Activated T-cell treated with anti-CD3 and anti-CD28 coated beads, Interleukin-2, amount 50 U/mL, for 72 hours (primary cell): ENCODE measurements at places on chromosomes 2 and 18. TPM values are rescaled to one million over a fixed set of nuclear protein-coding genes. Genes with fewer than 3 reads are reported as not detected.
A peak's percentile ranks its signal among the peaks of the same experiment; 100 is the strongest.

DNA sequence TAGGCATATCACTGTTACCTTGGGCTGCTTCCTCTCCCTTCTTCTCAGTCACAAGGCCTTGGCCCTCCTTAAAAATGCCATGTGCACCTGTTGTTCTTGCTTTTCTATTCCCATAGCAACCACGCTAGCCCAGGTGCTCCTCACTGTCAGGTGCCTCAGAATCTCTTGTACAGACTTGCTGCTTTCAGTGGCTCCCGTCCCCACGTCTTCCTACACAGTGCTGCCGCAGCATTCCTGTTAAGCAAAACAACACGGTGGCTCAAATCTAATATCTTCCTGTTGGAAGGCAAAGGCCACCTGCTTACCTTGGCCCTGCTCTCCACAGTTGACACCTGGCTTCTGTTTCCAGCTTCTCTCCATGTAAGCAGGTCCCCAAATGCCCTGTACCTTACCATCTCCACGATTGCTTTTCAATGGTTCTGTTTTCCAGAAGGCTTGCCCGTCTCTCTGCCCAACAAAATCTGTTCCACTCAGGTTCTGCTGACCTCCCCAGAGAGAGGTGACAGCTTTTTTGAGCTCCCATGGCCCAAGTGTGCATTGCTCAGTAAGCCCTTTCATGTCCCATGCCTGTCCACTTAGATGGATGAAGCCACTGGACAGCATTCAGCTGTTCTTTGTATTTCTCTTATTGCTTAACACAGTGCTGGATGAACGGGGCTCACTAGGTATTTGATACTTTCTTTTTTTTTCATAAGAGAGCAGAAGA, 240.4 kb downstream of the PRKCE start:
- no peak for DNase-seq

GRCh38 chr18:34729264-34729663, 19.2 kb downstream of the DTNA start:
- DNase-seq, result peak; percentile 4

DNA sequence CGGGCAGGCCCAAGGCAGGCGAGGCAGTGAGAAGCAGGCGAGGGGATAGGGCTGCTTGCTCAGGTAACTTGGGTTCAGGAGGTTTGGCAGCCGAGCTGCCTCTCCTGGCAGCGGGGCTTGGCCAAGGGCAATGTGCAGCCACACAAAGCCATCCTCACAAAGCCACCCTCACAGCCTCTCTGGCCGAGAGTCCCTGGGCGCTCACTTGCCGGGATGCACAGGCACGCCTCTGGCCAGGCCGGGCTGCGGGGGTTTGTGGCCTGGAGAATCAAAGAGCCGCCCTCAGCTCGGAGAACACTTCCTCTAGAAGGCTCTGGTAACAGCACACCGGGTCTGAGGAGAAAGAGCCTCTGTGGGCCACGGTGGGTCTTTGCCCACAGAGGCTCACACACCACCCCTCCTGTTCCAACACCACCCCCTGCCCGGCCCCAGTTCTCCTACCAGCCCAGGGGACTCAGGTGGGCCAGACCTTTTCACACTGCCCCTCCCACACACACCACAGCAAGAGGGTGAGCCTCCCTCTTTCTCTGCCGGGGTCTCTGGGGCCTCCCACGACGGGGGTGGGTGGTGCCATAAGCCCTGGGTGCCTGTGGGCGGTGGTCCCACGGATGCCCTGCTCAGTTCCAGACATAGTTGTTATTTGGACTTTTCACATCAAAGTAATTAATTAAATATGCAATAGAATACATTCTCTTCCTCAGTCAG, 186.9 kb downstream of the ZFP36L2 start:
- DNase-seq, result no peak

DNA sequence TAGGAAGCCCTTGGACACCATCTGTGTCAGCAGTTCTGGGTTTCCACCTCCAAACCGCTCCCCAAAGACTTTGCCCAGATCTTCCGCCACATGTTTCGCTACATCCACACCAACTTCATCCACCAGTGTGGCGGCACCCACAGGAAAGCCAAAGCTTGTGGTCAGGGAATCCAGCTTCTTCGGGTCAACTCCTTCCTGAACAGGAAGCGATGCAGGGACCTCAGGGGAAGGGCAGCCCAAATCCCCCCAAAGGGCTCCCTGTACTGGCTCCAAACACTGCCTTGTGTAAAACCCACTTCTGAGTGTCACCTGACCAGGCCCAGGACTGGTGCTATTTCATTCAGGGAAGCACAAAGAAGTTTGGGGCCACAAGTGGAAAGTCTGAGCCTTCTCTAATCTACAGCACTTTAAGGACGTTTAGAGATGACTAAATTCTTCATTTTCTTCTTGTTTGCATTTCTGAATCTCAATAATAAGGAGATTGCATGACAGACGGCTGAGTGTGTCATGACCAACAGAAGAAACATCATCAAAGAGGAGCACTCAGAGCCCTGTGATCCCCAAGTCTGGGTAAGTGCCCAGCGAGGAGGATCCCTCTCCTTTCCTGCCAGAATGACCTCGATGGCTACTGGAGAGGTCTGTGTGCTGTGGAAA, 20.8 kb downstream of the GAREM2 start:
- DNase-seq, result no peak

- no peak for DNase-seq
Observed at GRCh38 chr2:187312718-187313282, 135.3 kb downstream of the CALCRL start.

DNA sequence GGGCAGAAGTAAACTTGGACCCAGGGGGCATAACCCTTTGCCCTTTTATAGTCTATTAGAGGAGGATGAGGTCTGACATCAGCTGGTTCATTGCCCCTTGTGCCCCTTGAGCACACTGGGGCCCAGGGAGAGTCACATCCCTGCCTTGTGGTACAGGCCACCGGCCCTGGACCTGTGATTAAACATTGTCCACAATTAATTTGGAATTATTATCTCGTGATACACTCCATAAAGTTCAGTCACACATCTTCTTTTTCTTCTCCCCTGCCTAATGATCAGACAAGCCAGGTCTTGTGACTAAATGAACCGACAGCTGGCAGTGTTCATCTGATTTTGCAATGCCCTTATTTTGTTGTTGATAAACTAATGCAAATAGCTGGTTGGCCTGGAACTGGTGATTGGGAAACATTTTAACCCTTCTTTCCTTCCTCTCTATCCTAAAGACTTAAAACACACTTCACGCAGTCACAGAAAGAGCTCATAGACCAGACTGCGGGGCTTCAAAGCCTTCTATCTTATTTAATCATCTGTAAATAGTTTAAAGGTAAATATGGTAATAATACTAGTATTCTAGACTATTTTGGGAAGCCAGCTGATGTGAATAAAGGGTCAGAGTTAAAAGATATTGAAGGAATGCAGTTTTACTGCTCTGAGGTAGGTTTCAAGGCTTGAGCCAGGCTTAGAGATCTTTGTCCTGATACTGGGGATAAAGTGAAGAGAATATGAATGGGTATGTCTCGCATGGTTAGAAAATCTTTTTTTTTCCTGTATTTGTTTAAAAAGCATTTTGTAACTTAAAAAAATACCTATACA, 13.4 kb downstream of the IL1R1 start:
- no peak for DNase-seq

Gene MOCOS
- 1.2 TPM for total RNA-seq

- DNase-seq, result peak; percentile 9
Observed at GRCh38 chr18:79199691-79200374, 130.6 kb downstream of the ATP9B start.

Gene DLGAP1
- total RNA-seq, result 0.51 TPM

GRCh38 chr18:23933407-23933806, 81.1 kb upstream of the TTC39C start:
- no peak for DNase-seq

DNA sequence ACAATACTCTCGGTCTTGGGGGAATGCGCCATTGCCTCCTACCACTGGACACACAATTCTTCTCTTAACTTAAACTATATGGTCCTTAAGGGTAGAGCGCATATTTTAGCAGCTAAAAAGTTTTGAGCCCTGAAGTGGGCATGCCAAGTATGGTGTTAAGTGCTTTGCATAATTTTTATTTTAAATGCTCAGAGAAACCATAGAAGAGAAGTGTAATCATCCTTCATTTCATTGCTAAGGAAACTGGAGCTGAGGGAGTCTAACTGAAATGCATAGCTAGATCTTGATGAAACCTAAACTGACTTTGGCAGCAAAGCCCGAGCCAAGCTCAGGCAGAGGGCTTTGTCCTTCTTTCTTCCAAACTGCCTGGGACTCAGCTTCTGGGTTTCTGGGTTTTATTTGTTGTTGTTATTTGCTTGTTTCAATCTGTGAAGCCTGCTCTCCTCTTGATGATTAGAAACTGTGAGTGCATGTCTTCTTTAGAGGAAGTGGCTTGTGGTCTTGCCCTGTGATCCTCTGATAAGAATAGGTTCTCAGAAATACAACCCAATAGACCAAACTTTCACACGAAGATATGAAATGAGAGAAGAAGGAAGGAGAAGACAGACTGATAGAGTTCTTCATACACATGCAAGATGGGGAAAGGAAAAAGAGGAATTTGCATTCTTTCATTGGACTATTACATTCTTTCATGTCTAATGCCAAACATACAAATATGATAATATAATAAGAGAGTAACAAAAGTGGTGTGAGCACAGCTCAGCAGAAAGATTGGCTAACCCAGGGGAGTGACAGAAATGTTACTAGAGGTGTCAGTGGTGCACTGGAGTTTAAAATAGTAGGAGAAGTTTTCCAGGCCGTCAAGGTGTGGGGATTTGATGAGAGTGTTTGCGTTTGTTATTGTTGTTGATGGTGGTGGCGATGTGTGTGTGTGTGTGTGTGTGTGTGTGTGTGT, 7.5 kb upstream of the RNF144A start:
- DNase-seq, result peak; percentile 58

DNA sequence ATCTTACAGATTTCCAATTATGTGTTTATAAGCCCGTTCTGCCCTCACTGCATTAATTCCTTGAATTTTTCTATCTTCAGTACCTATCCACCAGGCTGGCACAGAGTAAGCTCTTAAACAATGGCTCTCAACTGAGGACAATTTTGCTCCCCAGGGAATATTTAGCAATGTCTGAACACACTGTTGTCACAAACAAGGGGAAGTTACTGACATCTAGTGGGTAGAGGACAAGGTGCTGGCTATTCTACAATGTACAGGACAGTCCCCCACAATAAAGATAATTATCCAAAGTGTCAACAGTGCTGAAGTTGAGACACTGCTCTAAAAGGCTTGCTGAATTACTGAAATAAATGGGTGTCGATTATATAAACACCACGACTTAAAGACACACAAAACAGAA, 5.0 kb downstream of the NDUFS1 start:
- DNase-seq, result no peak

Gene ADAM23
- total RNA-seq, result 2.4 TPM

Gene MTIF2
- 49.8 TPM for total RNA-seq

DNA sequence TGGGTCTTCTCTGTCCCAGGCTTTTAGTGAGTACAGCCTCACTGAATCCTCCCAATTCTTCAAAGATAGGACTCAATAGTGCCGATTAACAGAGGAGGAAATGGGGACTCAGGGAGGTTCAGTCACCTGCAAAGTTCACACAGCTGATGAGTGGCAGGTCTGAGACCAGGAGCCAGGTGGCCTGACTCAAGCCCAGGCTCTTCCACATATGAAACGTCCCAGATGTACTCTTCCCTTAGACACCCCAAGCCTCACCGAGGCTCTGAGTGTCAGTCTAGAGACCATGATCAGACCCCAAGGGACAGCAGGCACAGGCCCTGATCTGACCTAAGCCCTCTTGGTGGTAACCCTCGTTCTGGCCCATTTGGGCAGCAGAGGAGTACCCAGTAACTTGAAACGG, 115.2 kb downstream of the INHBB start:
- no peak for DNase-seq

Gene FEV
- not detected for total RNA-seq

- DNase-seq, result no peak
Observed at GRCh38 chr2:42872721-42873120, 80.3 kb upstream of the HAAO start.

GRCh38 chr2:53715568-53715967, 52.0 kb upstream of the CHAC2 start:
- no peak for DNase-seq

- no peak for DNase-seq
Observed at GRCh38 chr18:6781796-6782195, 52.3 kb downstream of the ARHGAP28 start.

Gene UGT1A5
- total RNA-seq, result not detected

Gene ARHGAP25
- total RNA-seq, result 49.5 TPM

DNA sequence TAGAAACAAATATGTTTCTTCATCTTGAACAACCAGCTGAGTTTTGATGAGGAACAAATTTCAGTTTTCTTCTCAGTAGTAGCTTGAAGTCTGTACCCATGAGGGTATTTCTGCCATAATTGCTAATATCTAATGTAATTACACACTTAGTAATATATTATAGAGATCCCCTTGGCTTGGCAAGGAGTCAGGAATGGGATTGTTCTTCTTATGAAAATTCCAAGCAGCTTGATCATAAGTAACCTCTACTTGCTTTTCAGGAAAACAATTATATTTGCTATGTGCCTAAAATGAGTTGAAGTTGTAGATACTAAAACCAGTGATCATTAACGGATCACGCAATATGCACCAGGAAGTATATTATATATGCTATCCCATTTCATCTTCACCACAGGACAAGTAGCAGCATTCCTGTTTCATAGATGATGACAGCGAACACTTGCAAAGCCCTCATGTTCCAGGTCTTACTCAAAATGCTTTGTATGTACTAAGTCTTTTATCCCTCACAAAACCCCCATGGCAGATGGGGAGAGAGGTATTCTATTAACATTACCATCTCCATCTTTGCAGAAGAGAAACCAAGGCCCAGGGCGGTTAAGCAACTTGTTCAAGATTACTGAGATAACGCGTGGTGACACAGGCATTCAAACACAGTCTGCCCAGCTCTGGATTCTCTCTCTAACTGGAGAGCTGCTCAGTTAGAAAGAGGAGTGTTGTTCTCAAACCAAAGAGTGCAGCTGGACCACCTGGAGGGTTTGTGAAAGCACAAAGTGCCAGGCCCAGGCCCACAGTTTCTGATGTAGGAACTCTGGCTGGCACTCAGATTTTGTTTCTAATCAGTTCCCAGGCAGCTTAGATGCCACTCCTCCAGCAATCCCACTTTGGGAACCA, 21.8 kb upstream of the RGPD4 start:
- no peak for DNase-seq

DNA sequence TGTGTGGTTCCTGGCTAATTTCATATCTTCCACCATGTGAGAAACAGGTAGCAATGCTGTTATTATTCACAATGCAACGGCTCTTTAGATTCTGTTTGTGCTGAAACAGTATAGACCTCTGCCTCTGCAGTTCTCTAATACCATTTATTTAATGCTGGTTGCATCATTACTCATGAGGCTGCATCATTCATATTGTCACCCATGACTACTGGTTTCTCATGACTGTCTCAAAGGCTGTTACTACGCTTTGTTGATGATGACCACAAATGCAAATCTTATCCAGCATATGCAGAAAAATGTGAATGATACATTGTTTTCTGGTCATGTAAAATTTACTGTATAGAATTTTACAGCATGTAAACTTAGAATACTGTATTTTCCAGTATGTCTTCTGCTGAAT, 22.5 kb downstream of the CAVIN2 start:
- no peak for DNase-seq

- no peak for DNase-seq
Observed at GRCh38 chr18:57353137-57353939, 981 bp downstream of the ST8SIA3 start.

- DNase-seq, result no peak
Observed at GRCh38 chr2:179444056-179444455, 179.4 kb upstream of the SESTD1 start.

Gene LRRTM1
- total RNA-seq, result not detected
